ENCODE measurements at places on chromosomes 6 and 20.

DNA sequence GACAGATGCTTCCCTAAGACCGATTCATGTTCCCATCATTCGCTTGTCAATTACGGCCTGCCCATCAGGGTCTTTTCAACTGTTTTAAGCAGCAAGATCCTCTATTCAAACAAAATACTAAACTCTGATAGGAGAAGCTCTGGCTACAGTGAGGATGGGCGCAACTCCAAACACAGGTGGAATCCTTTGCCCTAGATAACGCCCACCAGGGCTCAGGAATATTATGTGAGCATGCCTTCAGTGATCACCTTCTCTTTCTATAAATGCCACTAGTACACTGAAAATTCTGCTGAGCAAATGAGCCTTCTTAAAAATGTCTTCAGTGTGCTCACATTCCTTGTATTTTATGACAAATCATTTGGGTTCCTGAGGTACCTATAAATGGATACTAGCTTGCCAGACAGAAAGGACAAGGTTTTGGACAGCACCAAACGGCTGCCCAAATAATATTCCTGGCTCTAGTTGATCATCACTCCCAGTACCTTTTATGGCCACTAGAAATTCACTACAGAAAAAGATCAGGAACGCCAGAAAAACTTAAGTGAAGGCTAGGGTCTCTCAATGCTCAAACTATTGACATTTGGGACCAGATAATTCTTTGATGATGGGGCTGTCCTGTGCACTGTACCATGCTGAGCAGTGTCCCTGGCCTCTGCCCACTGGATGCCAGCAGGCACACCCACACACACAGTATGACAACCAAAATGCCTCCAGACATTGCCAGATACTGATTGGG lies 13.1 kb downstream of the ZNF217 start:
- no peak for DNase-seq

- DNase-seq: no peak
Measured at GRCh38 chr20:43183536-43184070, 6.1 kb downstream of the PTPRT start.

DNA sequence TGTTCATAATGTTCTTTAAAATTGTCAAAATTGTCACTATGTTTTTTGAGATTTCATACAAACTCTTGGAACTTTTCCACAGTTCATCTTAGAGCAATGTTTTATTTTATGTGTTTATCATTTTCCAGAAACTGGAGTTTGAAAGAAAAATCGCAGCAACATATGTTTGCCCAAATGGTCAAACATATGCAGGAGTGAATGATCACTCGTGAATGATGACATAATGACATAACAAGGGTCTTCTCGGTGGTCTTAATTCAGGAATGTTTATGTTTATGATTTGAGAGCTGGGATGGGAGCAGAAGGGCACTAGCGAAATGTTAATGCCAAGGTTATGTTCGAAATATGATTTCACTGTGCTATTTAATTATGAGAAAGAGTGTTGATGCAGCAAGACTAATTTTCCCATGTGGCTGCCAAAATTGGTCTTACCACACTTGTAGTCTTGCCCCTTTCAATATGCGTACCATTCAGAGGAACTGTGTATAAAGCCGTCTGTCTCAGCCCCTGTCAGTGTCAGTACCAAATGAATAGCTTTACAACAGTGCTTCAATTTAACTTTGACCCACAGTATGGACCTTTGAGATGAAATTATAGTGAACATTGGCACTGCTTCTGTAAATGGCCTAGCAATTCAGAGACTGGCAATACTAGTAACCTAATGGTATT lies 152.3 kb downstream of the CARMIL1 start:
- DNase-seq: no peak

- peak; percentile 36 for DNase-seq
Measured at GRCh38 chr6:33585403-33586107, 5.5 kb upstream of the BAK1 start.

- DNase-seq: no peak
Measured at GRCh38 chr6:45473121-45473993, 95.6 kb upstream of the SUPT3H start.

GRCh38 chr6:108083349-108083748 lies 8.8 kb upstream of the OSTM1 start:
- no peak for DNase-seq

Measured in DMS 273 treated with DMSO at 0.1 percent for 48 hours (cell line).